Stimulated activated CD8-positive, alpha-beta memory T cell treated with anti-CD3 and anti-CD28 coated beads, Interleukin-4, amount 100 ng/mL, for 1 hour (primary cell): ENCODE measurements at places on chromosomes 4 and X.

GRCh38 chrX:120795301-120795700 is 80.4 kb downstream of the CT47B1 start:
- no peak for DNase-seq

DNA sequence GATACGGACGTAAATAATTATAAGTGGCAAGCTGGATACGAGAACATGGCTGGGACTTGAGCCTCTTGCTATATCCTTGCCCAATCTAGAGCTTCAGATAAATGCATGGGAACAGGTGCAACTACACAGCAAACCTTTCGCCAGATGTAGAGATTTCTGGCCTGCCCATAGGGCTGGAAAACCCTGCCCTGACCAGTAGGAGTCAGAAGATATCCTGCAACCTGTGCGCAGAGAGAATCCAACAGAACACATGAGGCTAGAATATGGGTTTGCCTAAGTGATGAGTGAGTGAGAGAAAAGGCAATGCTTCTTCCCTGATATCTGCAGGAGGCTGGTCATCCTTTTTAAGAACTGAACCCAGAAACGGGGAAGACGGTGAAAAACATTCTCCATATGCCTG is 805.3 kb upstream of the TENM3 start:
- DNase-seq, result no peak

DNA sequence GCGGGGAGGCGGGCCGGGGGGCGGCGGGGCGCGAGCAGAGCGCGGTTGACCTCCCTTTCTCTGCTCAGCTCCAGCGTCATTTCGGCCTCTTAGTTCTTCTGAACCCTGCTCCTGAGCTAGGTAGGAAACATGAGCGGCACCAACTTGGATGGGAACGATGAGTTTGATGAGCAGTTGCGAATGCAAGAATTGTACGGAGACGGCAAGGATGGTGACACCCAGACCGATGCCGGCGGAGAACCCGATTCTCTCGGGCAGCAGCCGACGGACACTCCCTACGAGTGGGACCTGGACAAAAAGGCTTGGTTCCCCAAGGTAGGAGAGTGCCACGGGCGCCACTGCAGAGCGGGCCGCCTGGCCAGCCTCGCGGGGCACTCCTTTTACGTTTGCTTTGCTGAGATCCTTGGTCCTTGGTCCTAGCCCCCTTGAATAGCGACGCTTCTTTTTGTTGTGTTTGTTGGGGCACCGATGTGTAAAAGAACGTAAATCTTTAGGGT is at the start of gene HTATSF1:
Gene HTATSF1, plus strand, starts transcription at position 37 of the 497 bp plus-strand sequence. Its CDS starts 93 bp downstream, at position 130.
- peak; percentile 0 for DNase-seq

DNA sequence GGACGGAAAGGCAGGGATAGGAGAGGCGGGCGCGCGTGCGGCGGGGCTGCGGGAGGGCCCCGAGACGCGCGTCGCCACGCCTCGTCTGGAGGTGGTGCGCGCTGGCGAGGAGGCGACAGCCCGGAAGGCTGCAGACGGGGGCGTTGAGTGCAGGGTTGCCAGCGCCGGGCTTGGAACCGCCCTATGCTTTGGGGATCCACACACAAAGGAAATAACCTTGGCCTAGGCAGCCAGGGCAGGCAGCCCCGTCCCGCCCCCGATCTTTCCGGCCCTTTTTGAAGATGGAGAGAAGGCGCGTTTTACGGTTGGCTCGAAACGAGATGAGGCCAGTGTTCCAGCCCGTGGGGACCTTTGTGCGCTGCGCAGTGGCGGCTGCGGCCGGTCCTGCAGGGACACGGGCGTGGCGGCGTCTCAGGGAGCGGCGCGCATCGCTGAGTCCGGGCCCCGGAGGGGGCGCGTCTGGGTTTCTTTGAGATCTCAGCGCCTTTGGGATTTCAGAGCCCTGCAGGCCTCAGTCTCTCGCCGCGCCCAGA is 50.8 kb upstream of the TRIM2 start:
- DNase-seq, result peak; percentile 38

- no peak for DNase-seq
Observed at GRCh38 chr4:89213382-89213701, 94.3 kb downstream of the GPRIN3 start.

DNA sequence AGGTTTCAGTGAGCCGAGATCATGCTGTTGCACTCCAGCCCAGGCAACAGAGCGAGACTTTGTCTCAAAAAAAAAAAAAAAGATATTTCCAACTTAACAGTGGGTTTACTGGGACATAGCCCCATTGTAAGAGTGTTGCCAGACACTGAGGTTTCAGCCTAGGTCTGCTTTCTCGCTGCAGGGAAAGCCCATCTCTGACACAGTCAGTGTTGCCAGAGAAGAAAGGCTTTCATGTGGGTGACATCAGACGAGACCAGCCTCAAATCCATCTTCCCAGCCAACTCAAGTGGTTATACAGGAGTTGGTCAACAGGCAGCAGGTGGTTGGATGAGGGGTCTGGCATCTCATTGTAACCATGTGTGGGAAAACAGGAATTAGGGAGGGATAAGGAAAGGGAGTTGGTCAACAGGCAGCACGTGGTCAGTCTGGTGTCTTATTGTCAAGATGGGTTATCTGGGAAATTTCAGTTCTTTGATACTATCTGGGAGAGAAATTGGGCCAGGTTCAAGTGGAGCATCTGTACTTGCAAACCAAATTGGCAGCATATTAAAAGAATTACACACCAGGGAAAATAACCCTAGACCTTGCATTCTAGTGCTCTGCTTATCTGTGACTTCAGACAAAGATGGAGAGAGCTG is 41.1 kb downstream of the NELFA start:
- no peak for DNase-seq

- no peak for DNase-seq
Observed at GRCh38 chrX:50375481-50376267, 95.0 kb downstream of the DGKK start.
